K562 (cell line): ENCODE measurements at places on chromosomes 1 and 21. TPM values are rescaled to one million over a fixed set of nuclear protein-coding genes. Genes with fewer than 3 reads are reported as not detected.

- H3K36me3 ChIP-seq = no peaks in the 10 kb centered on the region
- no peak for DNase-seq
- H3K27ac ChIP-seq = no peak overlapping the region
- H3K27me3 ChIP-seq = peaks cover 61% of the 10 kb centered on the region
- no peak overlapping the region for H3K4me3 ChIP-seq
- H3K4me1 ChIP-seq = no peaks in the 10 kb centered on the region
These were observed 5.2 kb downstream of the CAPN9 start for GRCh38 chr1:230752407-230752806.

INTS11 gene
- total RNA-seq = 153 and 164 TPM in 2 replicates

- no peaks in the 10 kb centered on the region for H3K4me1 ChIP-seq
- no peaks in the 10 kb centered on the region for H3K27me3 ChIP-seq
- peaks cover 100% of the 10 kb centered on the region for H3K36me3 ChIP-seq
- H3K4me3 ChIP-seq = no peak overlapping the region
- no peak for DNase-seq
These were observed 86.2 kb downstream of the UBR4 start for GRCh38 chr1:19123837-19124236.

UMODL1 gene
- not detected in 2 replicates for total RNA-seq

PRAMEF11 gene
- total RNA-seq = not detected in 2 replicates

- no peak overlapping the region for H3K4me3 ChIP-seq
- DNase-seq = no peak
- no peaks in the 10 kb centered on the region for H3K27me3 ChIP-seq
- H3K36me3 ChIP-seq = no peaks in the 10 kb centered on the region
- H3K27ac ChIP-seq = no peak overlapping the region
- H3K4me1 ChIP-seq = no peaks in the 10 kb centered on the region
These were observed 418 bp downstream of the IFI44L start for GRCh38 chr1:78620666-78621065.

CCDC30 gene
- 0.76 and 0.91 TPM in 2 replicates for total RNA-seq

DNA sequence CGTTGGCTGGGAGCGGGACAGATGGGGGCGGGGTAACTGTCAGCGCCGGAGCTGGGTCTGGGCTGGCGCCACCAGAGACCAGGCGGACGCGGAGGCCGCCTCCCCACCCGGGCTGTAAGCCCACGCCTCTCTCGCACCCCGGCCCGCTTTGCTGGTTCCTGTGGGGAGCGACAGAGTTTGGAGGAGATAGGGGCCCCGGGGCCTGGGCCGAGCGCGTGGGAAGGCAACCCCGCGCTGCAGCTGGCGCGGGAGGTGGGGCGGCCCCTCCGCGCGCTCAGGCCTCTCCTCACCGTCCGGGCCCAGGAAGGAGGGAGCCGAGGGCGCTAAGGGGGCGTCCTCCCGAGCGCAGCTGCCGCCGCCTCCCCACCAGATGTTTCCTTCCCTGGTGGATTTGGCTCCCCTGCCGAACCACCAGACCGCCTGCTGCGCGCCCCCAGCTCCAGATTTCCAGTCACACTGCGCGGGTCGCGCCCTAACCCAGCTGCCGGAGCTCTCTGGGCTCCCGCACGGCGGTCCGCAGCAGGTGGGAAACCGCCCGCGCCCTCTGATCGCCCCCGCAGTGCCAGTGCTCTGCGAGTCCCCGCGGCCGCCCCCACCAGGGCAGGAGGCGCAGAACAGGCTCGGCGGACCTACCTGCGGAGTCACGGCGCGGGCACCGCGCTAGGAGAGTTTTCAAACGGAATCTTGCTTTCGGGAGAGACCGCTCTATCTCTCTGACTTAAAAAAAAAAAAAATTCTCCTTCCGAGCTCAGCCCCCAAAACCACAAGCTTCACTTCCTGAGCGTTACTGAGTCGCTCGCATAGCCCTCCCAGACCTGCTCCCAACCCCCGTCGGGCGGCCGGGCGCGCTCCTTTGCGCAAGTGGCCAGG lies 1.1 kb downstream of the GFI1 start:
- peaks cover 5% of the 10 kb centered on the region; the same call in 1 of the 3 replicates for H3K27me3 ChIP-seq
- H3K27ac ChIP-seq = no peak overlapping the region
- H3K4me1 ChIP-seq = no peaks in the 10 kb centered on the region
- DNase-seq = peak; percentile 69

GRCh38 chr1:54538538-54538937 lies 9.5 kb upstream of the ACOT11 start:
- no peak overlapping the region for H3K4me3 ChIP-seq
- peaks cover 9% of the 10 kb centered on the region; the same call in 2 of the 3 replicates for H3K4me1 ChIP-seq
- H3K27ac ChIP-seq = no peak overlapping the region

DNA sequence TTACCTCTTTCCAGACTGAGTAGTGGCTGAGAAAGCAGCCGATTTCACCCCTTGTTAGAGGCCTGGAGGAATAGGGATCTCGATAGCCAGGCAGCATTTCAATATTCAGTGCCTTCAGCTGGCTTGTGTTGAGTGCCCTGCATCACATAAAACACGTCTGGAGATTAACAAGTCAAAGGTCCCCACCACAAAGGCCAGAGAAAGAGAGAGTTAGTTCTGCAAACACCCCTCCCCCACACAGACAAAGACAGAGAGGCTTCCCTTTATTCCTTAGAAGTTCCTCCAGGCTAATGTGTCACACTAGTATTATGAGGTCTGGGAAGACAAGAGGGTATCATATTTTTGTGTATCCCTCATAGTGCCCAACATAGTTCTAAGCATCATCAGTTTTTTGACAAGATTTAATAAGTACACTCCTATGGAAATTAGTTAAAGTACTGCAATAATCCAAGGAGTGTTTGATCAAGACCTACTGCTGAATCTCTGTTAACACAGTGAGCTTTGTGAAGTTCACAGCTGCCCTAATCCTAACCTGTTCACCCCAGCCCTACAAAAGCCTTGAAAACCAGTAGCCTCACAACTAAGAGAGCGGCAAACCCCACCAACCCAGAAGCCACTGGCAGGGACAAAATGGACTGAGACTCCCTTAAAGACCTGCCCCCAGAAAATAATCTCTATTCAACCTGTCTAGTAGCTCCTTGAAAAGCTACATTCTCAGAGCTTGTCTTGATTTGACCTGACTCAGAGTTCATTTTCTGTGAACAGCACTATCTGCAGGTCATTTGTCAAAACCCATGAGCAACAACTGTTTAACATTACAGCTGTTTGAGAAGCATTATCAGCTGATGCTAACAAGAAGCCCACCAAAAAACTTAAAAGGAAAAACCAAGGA lies 91.9 kb downstream of the COLGALT2 start:
- no peak overlapping the region for H3K4me3 ChIP-seq
- peaks cover 51% of the 10 kb centered on the region for H3K36me3 ChIP-seq
- no peaks in the 10 kb centered on the region for H3K27me3 ChIP-seq
- no peak overlapping the region for H3K27ac ChIP-seq

- no peaks in the 10 kb centered on the region for H3K27me3 ChIP-seq
- no peak overlapping the region for H3K27ac ChIP-seq
- no peak overlapping the region for H3K4me3 ChIP-seq
- H3K4me1 ChIP-seq = no peaks in the 10 kb centered on the region
- no peaks in the 10 kb centered on the region for H3K36me3 ChIP-seq
- no peak for DNase-seq
These were observed 72.4 kb downstream of the DUSP10 start for GRCh38 chr1:221669441-221669840.

DNA sequence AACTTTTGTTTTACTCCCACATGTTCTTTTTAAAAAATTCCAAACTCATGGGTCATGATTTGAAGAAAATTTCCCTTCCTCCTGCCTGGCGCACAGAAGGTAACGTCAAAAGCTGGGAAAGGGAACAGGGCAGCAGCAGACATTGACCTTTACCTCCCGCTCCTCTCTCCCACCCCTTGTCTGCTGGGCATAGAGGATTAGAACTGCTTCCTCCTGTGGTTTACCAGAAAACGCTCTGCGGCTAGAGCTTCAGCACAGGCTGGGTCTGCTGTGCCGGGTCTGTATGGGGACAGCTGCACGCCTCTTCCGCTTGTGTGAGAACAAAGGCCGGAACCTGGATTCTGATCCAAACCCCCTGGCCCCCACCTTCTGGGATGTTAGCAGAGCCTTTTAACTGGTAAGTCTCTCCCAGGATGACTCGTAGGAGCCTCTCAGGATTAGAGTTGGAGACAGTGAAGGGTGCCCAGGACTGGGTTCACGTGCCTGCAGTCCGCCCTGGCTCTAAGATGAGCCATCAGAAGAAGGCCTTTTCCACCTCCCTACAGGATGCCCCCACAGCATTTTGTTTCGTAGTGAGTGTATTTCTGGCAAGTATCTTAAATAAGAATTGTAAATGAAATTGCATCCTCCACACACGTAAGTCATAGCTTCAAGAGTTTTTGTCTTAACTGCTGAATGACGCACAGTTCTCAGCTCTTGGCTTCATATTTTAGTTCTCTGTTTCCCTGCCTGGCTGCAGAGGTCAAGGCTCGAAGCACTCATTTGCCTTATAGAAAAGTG lies 5.2 kb downstream of the H6PD start:
- H3K4me1 ChIP-seq = peaks cover 9% of the 10 kb centered on the region
- no peak for DNase-seq
- H3K36me3 ChIP-seq = no peaks in the 10 kb centered on the region
- H3K4me3 ChIP-seq = no peak overlapping the region
- peaks cover 25% of the 10 kb centered on the region for H3K27me3 ChIP-seq

CHRM3 gene
- 0.11 TPM in 1 of 2 replicates, not detected in the other for total RNA-seq

DNA sequence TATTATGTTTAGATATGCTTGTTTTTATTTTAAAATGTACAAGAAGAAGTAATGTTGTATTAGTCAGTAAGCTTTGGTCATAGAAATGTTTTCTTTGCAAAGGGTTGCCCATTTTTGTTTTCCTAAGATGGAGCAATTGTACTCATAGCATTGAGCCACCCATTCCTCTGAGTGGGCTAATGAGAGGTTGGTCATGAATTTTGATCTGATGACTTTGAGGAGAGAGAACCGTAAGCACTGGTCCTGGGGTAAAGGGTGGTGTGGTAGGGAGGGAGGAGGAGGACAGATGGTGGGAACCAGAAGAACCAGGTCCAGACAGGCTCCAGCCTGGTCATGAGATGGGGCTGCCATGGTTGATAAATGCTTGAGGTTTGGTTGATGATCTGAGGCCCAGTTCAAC lies 15.9 kb upstream of the SLC6A9 start:
- H3K4me3 ChIP-seq = no peak overlapping the region
- no peak for DNase-seq
- peak overlapping the region; percentile 93; the same call in 1 of the 3 replicates for H3K27ac ChIP-seq
- no peaks in the 10 kb centered on the region for H3K27me3 ChIP-seq
- H3K36me3 ChIP-seq = no peaks in the 10 kb centered on the region

IVL gene
- total RNA-seq = not detected in 2 replicates

DNA sequence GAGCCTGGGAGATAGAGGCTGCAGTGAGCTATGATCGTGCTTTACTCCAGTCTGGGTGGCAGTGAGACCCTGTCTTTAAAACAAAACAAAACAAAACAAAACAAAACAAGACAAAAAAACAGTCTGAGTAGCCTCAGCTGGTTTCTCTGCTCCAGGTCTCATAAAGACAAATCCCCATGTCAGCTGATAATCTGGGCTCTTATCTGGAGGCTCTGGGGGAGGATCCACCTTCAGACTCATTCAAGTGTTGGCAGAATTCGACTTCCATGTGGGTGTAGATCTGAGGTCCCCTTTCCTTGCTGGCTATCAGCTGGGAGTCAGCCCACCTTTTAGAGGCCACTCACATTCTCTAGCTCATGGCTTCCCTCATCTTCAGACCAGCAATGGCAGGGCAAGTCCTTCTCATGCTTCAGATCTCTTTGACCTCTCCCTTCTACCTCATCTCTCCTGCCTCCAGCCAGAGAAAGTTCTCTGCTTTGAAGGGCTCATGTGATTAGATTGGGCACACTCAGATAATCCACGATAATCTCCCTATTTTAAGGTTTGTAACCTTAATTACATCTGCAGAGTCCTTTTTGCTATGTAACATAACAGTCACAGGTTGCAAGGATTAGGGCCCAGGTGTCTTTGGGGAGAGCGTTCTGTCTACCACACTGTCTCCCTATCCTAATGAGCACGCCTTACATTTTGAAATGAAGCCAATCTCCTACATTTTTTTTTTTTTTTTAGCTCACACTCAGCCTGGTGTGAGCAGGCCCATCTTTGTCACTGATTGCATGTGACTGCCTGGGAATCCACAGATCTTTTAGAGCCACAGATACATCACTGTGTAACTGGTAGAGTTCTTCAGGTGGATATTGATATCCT lies 7.5 kb upstream of the PYCR2 start:
- peak overlapping the region; percentile 62 for H3K27ac ChIP-seq
- no peaks in the 10 kb centered on the region for H3K27me3 ChIP-seq
- DNase-seq = peak; percentile 85
- H3K36me3 ChIP-seq = no peaks in the 10 kb centered on the region

DNA sequence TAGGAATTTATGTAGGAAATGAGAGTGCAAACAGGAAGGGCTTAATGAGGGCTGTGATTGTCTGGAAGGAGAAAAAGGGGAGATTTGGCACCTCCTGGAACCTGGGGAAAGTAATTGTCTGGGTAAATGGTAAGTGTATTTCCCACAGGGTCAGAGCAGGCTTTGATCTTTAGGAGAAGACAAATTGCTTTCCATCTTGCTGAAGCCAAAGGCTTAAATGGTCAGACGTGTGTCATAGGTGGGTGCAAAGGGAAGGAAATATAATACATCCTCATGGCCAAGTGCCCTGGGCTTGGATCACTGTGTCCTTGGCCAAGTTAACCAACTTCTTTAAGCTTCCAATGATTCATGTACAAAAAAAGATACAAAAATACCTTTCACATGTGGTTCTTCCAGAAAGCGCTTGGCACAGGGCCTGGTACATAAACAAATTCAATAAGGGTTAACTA lies 1.3 kb upstream of the DUSP23 start:
- H3K27ac ChIP-seq = no peak overlapping the region
- no peaks in the 10 kb centered on the region for H3K36me3 ChIP-seq
- DNase-seq = no peak
- H3K4me3 ChIP-seq = no peak overlapping the region
- H3K27me3 ChIP-seq = no peaks in the 10 kb centered on the region; the same call in 2 of the 3 replicates

- peaks cover 42% of the 10 kb centered on the region for H3K27me3 ChIP-seq
- H3K4me1 ChIP-seq = no peaks in the 10 kb centered on the region
- H3K36me3 ChIP-seq = no peaks in the 10 kb centered on the region
- DNase-seq = no peak
- no peak overlapping the region for H3K27ac ChIP-seq
These were observed 1.3 kb upstream of the ENAH start for GRCh38 chr1:225654277-225654597.

GRCh38 chr21:43676391-43676790 lies 17.0 kb downstream of the RRP1B start:
- no peaks in the 10 kb centered on the region for H3K4me1 ChIP-seq
- H3K27me3 ChIP-seq = no peaks in the 10 kb centered on the region
